ENCODE measurements at places on chromosomes 6 and 20.

- DNase-seq: no peak
Measured at GRCh38 chr6:70110126-70111022, 192.5 kb downstream of the COL9A1 start.

- DNase-seq: no peak
Measured at GRCh38 chr6:134061440-134061839, 9.0 kb upstream of the SLC2A12 start.

DNA sequence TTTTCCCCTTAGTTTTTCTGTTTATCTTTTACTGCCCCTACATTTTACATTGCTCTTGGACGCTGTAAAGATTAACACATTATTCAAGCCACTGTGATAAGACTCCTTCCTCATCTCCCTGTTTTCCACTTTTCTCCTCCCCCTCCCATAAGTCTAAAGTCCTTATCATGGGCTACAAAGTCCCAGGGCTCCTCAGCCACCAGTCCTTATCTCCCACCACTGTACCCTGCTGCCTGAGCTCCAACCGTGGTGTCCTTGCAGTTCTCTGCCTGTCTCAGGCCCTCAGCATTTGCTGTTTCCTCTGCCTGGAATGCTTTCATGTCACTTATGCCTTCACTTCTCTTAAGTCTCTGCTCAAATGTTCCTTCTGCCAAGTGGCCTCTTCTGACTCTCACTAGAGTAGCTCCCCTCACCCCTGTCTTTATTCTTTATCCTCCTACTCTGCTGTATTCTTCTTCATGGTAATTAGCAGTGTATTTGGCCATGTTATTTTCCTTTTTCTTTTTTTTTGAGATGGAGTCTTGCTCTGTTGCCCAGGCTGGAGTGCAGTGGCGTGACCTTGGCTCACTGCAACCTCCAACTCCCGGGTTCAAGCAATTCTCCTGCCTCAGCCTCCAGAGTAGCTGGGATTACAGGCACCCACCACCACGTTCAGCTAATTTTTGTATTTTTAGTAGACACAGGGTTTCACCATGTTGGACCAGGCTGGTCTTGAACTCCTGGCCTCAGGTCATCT is 10.8 kb upstream of the LATS1 start:
- DNase-seq: no peak

GRCh38 chr6:11324453-11325015 is 92.1 kb upstream of the NEDD9 start:
- DNase-seq: no peak

GRCh38 chr20:43840382-43841070 is 74.1 kb upstream of the TOX2 start:
- DNase-seq: no peak

GRCh38 chr6:160137130-160137988 is 15.7 kb downstream of the SLC22A1 start:
- DNase-seq: no peak

DNA sequence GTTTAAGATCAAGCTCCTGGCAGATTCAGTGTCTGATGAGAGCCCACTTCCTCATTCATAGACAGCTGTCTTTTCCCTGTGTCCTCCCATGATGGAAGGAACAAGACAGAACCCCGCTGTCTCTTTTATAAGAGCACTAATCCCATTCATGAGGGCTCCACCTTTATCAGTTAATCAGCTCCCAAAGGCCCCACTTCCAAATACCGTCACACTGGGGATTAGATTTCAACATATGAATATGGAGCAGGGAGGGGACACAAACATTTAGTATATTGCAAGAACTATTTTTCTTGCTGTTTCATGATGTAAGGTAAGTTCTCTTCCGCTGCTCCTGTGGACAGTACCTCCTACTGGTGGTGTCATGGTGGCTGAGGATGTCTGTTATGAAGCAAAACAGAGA is 158.3 kb upstream of the IRAK1BP1 start:
- DNase-seq: no peak

GRCh38 chr6:131398176-131398575 is 174.8 kb upstream of the ARG1 start:
- DNase-seq: no peak

Measured in epithelial cell of proximal tubule (primary cell).